Naive thymus-derived CD8-positive, alpha-beta T cell (primary cell): ENCODE measurements at places on chromosomes 1 and 21. TPM values are rescaled to one million over a fixed set of nuclear protein-coding genes. Genes with fewer than 3 reads are reported as not detected.

DNA sequence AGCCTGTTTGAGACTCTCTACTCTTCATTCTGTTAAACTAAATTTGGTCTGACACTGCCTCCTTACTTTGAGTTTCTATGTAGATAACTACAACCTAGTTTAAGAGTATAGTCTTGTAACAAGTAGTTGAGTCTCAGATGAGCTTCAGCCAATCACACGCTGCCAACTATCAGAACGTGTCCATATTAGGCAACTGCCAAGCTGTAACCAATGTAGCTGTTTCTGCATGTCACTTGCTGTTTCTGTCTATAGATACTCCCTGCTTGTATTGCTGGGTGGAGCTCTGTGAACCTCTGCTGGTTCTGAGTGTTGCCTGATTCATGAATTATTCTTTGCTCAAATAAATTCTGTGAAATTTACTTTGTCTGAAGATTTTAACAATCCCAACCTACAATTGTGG is 452.6 kb upstream of the NR5A2 start:
- no peak for DNase-seq

DNA sequence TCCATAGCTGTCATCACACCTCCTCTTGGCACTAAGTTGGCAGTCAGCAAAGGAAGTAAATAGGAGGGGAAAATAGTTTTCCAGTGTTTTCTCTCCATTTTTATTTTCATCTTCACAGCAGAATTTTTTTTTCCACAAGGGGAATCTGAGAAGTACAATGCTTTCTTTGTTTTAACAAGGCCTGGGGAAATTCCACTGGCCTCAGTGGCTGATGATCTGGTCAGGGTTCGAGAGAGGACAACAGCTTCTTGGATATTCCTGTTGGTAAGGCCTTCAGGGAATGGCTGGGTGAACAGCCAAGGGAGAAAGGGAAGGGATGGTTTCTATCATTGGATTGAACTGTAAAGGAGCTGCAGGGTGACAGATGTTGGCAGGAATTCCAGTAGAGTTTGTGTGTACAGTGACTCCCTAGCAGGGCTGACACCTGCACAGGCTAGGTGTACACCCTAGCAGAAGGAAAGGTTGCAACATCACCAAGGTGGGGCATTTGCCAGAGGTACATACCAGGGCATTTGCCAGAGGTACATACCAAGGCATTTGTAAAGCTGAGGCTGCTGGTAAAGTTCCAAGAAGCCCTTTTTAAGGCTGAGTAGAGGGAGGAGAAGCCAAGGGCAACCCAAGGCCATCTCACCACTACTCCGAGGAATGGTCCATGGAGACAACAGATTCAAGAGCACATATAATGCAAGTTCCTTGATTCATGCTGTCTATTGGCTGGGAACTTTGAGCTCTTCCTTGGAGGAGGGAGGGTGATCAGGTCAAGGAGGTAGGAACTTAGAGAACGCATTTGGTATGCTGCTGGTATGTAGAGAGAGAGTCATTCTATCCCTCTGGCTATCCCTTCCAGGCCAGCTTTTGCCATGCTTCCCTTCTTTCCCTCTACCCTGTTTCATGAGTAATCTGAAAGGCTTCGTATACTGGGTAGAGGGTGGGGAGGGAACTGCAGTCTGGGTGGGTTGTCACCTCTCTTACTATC is 3.1 kb downstream of the GJA5 start:
- DNase-seq: no peak

Gene PSRC1
- total RNA-seq: not detected

Gene LPGAT1
- total RNA-seq: 15.7 TPM

Gene CFAP126
- not detected for total RNA-seq

GRCh38 chr1:218867941-218868626 is 305.6 kb upstream of the LYPLAL1 start:
- DNase-seq: no peak

DNA sequence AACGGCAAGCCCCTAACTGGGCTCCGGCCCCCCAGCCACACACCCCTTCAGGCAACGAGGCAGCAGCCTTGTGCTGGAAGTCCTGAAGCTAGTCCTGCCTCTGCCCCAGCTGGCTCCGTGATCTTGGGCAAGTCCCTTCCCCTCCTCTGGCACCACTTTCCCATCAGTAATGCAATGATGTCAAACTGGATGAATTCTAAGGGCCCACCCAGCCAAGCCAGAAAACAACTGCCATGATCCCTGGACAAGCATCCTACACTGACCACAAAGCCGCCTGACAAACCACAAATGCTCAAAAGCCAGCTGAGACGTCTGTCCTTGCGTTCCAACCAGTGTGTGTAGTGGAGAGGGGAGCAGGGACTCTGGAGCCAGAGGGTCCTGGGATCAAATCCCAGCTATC is 26.8 kb downstream of the IFFO2 start:
- no peak for DNase-seq

Gene LRRC53
- total RNA-seq: not detected

Gene ACTL8
- total RNA-seq: not detected

Gene C4BPB
- total RNA-seq: 1.6 TPM

Gene ASH1L
- 102 TPM for total RNA-seq

- no peak for DNase-seq
These were observed 131.5 kb upstream of the KCNK1 start for GRCh38 chr1:233482388-233482787.

DNA sequence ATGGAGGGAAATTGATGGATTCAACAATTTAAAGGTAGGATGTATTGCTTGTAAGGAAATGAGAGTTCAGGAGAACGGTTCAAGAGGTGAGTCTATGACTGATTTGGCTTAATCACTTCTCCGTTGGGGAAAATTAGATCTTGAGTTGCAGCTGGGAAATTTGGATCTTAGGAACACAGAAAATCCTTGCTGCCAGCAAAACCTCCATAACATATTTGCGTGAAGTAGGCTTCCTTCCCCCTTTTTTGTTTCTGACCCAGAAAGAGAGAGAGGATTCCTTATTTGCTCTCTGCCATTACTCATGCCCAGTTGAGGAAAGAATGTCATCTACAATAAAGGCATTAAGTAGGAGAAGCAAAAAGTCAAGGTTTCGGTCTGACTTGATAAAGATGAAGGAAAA is 73.5 kb upstream of the PDC start:
- DNase-seq: no peak

DNA sequence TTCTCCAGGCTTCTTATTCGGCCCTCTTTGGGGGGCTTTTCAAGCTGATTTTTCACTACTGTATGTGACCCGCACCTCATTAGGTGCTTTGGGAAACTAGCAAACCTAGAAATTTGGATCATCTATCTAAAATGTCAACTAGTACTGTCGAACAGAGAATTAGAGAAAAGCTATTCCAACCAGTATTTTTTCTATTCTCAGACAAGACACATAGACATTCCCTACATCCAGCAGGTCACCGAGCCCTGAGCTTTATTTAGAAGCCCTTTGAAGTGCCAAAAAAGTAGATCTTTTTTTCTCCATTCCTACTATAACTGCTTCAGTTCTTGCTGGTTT is 310 bp upstream of the SSR2 start:
- DNase-seq: no peak

Gene TSPEAR
- total RNA-seq: not detected

DNA sequence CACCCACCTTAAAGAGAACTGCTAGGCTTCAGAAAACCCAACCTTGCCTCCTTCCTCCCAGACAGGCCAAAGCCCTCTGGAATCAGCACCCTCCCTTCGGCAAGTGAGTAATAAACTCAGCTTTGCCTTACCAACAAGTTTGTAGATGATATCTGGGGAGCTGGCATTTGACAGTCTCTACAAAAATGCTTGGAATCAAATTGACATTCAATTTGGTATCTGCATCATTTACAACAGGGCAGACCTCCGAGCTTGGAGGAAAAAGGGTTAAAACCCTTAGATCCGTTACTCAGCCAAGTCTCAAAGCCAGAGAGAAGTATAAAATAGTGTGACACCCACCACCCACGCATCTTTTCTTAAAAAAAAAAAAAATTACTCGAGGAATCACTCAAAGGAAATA is 149.3 kb upstream of the EDN2 start:
- no peak for DNase-seq

- DNase-seq: no peak
These were observed 4.0 kb upstream of the RGS16 start for GRCh38 chr1:182608236-182608635.

DNA sequence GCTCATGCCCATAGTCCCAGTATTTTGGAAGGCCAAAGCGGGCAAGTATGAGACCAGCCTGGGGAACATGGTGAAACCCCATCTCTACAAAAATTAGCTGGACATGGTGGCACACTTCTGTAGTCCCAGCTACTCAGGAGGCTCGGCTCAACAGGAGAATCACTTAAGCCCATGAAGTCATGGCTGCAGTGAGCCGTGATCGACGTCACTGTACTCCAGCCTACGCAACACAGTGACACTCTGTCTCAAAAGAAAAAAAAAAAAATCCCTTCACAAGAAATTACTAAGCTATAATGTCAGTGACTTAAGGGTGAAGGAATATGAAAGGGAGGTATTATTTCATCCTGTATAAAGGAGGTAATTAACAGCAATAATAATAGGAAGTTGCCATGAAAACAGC is 99.8 kb downstream of the ACBD6 start:
- no peak for DNase-seq

Gene KCNQ4
- 0.25 TPM for total RNA-seq

Gene NOS1AP
- total RNA-seq: not detected

GRCh38 chr1:65615859-65616258 is 176.8 kb upstream of the PDE4B start:
- no peak for DNase-seq

Gene FAM151A
- total RNA-seq: not detected

GRCh38 chr21:32940079-32941014 is 85.4 kb upstream of the OLIG2 start:
- DNase-seq: no peak

Gene NBPF26
- total RNA-seq: 57.0 TPM

Gene ERICH3
- not detected for total RNA-seq

DNA sequence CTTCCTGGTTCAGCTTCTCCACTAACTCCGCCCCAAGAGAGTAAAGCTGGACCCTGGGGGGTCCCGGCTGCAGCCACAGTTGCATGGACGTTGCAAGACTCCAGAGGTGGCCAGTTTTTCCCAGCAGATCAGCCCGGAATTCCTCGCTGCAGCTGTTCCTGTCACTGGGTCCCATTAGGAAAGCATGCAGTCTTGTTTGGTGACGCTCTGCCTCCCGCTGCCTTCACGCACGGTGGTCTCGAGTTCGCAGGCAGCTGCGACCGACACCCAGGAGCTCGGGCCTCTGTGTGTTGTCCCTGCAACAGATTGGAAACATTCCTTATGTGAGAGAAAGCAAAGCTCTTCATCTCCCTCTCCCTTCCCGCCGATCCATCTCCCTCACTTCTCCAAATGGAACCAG is 162.8 kb downstream of the PRDM16 start:
- DNase-seq: no peak

Gene GABRD
- not detected for total RNA-seq

Gene LAMC2
- not detected for total RNA-seq

- no peak for DNase-seq
These were observed 23.5 kb downstream of the TRIM62 start for GRCh38 chr1:33158366-33158765.

GRCh38 chr1:220438741-220439140 is 89.2 kb upstream of the MARK1 start:
- no peak for DNase-seq

GRCh38 chr1:31244326-31244725 is 4.6 kb upstream of the NKAIN1 start:
- DNase-seq: no peak

- DNase-seq: no peak
These were observed 29.0 kb upstream of the SARS1 start for GRCh38 chr1:109184687-109185086.

- peak; percentile 83 for DNase-seq
These were observed 7.4 kb downstream of the EFNA4 start for GRCh38 chr1:155070721-155071569.

DNA sequence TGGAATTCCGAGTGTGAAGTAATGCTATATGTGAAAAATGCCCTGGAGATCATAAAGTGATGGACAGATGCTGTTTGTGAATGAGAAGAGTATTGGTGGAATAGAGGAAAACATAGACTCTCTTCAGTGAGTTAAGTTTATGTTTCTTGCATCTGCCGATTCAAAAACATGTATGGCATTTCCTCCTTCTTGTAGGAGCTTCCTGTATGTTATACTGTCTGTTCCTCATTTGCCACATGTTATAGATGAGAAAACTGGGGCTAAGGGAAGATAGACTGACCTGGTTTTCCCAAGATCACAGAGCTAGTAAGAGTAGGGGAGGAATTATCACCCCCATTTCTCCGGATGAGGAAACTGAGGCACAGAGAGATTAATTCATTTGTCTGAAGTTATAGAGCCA is 41.1 kb upstream of the IL20 start:
- no peak for DNase-seq

- DNase-seq: no peak
These were observed 33.1 kb upstream of the COL6A2 start for GRCh38 chr21:46064870-46065214.

- DNase-seq: no peak
These were observed 45.1 kb upstream of the ROR1 start for GRCh38 chr1:63728611-63729226.

GRCh38 chr1:204848579-204848978 is 22.1 kb upstream of the NFASC start:
- no peak for DNase-seq

- no peak for DNase-seq
These were observed 323.3 kb upstream of the LYPLAL1 start for GRCh38 chr1:218850367-218850766.

Gene RASAL2
- not detected for total RNA-seq

DNA sequence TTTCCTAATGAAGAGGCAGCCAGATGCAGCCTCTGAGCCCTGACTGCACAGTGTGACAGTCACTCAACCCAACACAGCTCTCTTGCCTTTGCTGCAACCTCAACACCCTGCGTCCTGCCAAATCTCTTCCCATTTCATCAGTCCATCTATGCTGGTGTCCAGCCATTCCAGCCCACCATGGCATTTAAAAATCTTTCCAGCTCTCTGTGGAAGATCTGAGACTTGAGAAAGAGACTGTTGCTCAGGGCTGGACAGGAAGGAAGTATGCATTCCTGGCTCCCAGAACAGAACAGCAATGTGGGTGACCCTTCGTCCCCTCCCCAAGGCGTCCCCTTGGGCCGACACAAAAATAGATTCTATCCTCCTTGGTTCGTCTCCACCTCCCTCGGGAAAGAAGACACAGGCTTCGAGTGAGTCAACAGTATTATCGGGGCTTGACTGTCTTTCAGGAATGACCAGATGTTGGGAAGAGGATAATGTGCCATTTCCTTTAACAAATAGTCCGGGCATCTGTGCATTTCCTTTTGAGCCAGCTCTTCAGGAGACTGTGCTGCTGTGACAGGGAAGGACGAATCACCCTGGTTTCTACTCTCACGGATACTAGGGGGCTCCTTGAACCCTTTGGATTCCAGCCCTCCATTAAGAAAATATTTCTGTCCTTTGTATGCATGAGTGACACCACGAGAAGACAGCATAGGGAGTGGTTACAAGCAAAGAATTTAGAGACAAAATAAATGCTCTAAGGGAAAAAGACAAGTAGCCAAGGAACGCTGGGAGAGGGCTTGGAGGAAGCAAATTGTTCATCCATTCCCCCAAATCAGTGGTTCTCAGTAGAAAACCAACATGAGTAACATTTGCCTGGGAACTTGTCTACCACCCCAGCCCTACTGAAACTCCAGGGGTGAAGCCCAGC is 111.4 kb upstream of the CDC42BPA start:
- no peak for DNase-seq
